ENCODE measurements at places on chromosomes 2 and 18. TPM values are rescaled to one million over a fixed set of nuclear protein-coding genes. Genes with fewer than 3 reads are reported as not detected.

Gene SLC25A52
- total RNA-seq: 0.15 TPM

Gene HES6
- 11.4 TPM for total RNA-seq

Gene COL3A1
- 652 TPM for total RNA-seq

Gene NCKAP5
- total RNA-seq: under 0.01 TPM

Gene HSPD1
- 278 TPM for total RNA-seq

Gene ACOXL
- total RNA-seq: not detected

Gene ACKR3
- total RNA-seq: 0.15 TPM

Gene MEP1B
- not detected for total RNA-seq

Gene SERPINB4
- total RNA-seq: not detected

Gene CDH19
- total RNA-seq: not detected

Gene C2orf74
- total RNA-seq: 22.5 TPM

Gene FAM117B
- 2.2 TPM for total RNA-seq

Gene PXDN
- total RNA-seq: 153 TPM

Gene TMEM198
- 1.2 TPM for total RNA-seq

Gene SF3B1
- 161 TPM for total RNA-seq

Gene TMEM200C
- 1.5 TPM for total RNA-seq

Gene VWA3B
- total RNA-seq: not detected

Gene BIN1
- total RNA-seq: 38.8 TPM

Gene ABCG5
- total RNA-seq: not detected

Gene GPBAR1
- total RNA-seq: not detected

Gene UGT1A3
- total RNA-seq: not detected

Gene ADRA2B
- total RNA-seq: not detected

Gene SLC30A3
- total RNA-seq: 0.34 TPM

Gene CPO
- total RNA-seq: not detected

Gene CYTIP
- total RNA-seq: not detected

Gene CFAP53
- total RNA-seq: 0.34 TPM

Gene EPHA4
- total RNA-seq: 8.9 TPM

Gene CREG2
- 0.34 TPM for total RNA-seq

Gene ASXL2
- total RNA-seq: 6.1 TPM

Gene ST8SIA3
- total RNA-seq: not detected

Gene ESPNL
- 5.2 TPM for total RNA-seq

Gene FAM110C
- total RNA-seq: not detected

All from bronchus fibroblast of lung (primary cell).